ENCODE measurements at places on chromosomes 2 and 18.

GRCh38 chr2:70994009-70994698, 519 bp downstream of the TEX261 start:
- DNase-seq = peak; percentile 74

DNA sequence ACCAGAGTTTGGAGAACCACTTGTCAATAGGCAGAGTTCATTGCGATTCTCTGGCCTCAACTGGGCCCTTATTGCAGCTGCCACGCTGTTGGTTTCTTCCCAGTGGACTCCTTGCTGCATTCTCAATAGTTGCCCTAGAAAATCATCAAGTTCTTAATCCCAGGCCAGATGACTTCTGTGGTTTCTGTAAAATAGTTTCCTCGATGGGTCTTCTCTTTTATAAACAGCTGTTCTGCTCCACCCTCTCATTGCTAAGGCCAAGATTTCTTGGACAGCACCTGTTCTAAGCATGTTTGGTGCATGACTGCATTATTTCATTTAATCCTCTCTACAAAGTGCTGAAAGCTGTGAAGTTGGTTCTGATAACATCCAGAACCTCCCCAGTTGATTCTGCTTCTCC, 131.0 kb downstream of the BCL2L11 start:
- no peak for DNase-seq

GRCh38 chr2:109193807-109194619, 65.0 kb downstream of the SH3RF3 start:
- no peak for DNase-seq

DNA sequence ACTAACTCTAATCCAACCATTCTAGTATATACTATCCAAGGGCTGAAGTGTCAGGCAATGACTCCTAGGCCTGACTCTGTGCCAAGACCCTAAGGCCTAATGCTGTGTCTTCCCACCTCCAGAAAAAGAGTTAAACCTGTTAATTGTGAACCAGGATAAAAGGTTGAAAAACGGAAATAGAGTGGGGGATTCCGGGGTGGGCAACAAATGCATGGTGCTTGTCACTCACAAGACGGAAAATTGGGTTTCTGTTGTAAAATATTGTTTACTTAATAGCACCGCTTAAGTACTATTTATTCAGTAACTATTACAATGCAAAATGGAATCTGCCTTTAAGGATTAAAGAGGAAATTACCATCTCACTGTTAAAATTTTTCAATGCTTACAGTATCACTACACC, 3.2 kb downstream of the STK17B start:
- DNase-seq = no peak

- no peak for DNase-seq
These were observed 254.7 kb upstream of the THUMPD2 start for GRCh38 chr2:40033781-40034180.

GRCh38 chr18:77255426-77256105, 5.9 kb downstream of the GALR1 start:
- DNase-seq = no peak

DNA sequence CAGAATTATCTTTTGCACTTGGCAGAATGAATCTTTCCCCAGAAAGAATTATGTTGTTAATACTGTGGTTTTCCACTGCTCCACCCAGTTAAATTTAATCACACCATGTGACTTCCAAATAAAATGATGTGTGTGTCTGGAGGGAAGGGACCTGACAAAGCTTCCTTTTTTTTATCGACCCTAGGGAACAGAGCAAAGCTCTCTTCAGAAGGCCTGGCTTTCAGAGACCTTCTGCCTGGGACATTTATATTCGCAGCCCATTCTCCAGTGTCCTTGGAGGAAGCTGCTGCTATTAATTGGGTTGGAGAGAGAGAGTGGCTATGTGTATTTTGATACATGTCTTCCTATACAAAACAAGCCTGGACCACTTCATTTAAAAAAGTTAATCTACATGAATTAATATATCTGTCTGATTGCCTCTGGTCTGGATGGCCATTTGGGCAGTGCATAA, 233.7 kb downstream of the PRKCE start:
- DNase-seq = no peak

DNA sequence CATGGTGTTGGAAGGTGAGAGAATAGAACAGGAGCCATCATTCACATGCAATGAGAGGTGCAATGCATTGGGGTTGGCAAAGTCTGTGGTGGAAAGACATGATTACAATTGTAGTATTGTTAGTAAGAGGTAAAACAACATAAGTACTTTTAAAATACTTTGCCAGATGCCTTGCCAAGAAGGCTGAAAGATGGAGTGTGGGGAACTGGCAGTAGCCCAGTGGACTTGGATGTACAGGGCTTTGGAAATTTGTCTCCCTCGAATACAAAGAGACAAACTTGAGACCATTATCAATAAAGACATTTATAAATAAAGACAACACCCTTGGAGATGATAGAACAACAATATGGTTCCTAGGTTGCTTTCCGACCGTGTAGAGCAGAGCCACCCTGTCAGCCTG, 62.0 kb downstream of the MDH1 start:
- no peak for DNase-seq

- DNase-seq = no peak
These were observed 30.2 kb upstream of the ROCK1 start for GRCh38 chr18:21141668-21142422.

- DNase-seq = peak; percentile 5
These were observed 542 bp upstream of the RNF103 start for GRCh38 chr2:86624267-86624547.

- no peak for DNase-seq
These were observed 46.5 kb upstream of the COL5A2 start for GRCh38 chr2:189226017-189226416.

GRCh38 chr2:98580656-98581284, 27.5 kb downstream of the COA5 start:
- no peak for DNase-seq

- DNase-seq = no peak
These were observed 8.5 kb downstream of the EVA1A start for GRCh38 chr2:75552222-75552621.

DNA sequence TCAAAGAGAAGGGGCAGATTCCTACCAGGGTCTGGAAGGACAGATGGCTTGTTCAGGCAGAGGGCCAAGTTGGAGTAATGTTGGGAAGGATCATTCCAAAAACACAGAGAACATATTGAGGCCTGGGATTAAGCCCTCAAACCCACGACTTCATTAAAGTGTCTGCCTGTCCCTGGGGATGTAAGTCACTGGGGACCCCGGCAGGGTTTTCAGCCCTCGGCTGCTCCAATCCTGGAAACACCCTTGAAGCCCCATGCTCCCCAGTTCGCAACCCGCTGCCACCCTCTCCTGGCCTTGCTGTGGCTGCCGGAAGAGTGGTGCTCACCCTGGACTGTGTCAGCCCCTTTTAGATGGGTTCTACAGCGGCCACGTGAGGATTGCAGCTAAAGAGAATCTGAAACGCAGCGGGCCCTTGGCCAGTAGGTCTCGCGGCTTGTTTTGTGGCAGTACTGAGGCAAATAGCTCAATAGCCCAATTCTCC, 79.9 kb downstream of the EPAS1 start:
- DNase-seq = no peak

- DNase-seq = peak; percentile 92
These were observed 10.2 kb downstream of the NFATC1 start for GRCh38 chr18:79405781-79406575.

DNA sequence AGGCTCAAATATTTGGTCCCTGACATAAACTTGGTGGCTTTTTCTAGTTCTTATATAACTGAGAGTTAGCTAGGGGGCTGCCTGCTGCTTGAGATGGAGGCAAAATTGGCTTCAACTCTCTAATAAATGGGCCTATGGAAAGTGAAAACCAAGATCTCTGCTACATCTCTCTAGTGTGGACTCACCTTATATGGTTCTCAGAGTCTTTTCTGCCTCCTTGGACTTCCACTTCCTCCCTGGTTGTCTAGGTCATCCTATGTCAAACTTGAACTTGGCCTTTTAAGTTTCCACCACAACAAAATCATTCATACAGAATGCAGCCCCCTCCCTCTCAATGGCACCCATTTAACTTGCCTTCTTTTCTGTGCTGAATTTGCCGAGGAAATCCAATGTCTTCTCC, 23.9 kb upstream of the ARHGAP25 start:
- DNase-seq = no peak

- DNase-seq = peak; percentile 50
These were observed 912 bp upstream of the FBXO11 start for GRCh38 chr2:47907039-47907781.

GRCh38 chr2:103135679-103136078, 373.8 kb downstream of the TMEM182 start:
- no peak for DNase-seq

DNA sequence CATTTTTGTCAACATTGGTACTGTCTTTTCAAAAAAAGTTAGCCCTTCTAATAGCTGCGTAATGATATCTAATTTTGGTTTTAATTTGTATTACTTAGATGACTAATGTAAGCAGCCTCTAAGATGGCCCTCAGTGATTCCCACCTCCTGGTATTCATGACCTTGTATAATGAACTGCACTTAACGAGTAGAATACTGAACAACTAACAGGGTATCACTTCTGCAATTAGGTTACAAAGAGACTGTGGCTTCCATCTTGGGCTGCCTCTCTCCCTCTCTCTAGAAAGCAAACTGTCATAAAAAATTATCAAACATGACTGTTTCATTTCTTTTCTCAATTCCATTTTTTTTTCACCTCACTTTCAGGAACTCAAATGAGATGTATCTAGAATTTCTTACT, 120.9 kb downstream of the RNF152 start:
- no peak for DNase-seq

- DNase-seq = no peak
These were observed 417.9 kb upstream of the SMIM21 start for GRCh38 chr18:75845413-75845812.

DNA sequence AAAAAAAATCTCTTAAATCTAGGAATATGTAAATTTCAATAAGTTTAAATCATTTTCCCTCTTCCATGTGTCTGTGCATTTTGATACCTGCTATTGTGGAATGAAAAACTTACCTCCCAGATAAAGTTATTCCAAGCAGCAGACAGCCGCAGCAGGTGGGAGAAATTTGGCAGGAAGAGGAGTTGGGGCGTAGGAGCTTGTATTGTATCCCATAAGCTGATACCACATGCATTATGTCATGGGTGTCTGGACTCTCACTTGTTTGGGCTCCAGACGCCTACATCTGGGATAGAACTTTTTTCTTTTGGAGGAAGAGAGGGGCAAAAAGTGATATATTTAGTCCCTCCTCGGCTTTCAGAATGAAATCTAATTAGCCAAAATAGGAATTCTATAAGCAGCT, 59.3 kb upstream of the TCF4 start:
- no peak for DNase-seq

DNA sequence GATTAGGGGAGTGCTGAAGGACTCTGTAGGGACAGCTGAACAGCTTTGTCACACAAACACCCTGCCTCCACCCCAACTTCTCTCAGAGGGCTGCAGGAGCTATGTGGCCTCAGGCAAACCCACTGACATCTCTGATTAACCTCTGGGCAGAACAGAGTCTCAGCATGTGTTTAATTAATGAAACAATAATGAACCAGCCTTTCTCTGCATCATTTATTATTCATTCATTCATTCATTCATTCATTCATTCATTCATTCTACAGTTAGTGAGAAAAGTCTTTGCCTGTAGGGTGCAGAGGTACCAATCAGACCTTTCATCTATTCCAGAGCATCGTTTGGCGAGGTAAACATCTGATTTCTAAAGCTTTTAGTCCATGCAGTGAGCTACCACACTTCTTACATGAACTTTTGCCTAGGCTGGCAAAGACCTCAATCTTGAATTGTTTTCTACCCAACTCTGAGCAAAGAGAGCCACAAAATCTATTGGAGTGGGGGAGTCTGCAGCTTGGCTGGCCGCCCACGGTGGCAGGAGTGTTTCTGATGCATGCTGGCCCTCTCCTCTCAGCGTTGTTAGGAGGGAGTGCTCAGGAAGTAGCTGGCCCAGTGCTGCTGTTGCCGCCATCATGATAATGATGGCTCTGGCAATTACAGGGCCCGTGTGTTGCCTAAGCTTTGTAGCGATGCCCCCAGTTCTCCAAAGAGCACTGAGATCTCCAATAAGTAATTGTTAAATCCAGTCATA, 198.9 kb downstream of the SMAD7 start:
- no peak for DNase-seq

- no peak for DNase-seq
These were observed 271.8 kb downstream of the SUCLG1 start for GRCh38 chr2:84187258-84187657.

DNA sequence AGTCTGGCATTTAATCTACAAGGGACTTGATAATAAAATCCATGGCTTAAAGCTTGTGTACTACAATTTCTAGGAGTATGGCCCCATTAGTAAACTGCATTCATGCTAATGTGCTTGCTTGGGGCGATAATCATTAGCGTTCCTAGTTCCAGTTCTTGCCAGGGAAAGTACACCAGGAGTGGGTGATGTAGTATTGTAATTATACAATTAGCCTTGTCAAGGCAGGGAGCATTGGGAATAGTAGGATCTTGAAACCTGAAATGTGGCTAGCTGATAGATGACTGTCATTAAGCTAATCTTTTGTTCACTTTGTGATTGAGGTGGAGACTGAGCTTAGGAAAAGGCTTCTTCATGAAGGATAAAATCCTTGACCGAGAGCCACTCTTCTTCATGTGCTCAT, 989.2 kb downstream of the CPS1 start:
- DNase-seq = no peak

Measured in activated CD4-positive, alpha-beta T cell treated with anti-CD3 and anti-CD28 coated beads for 48 hours (primary cell).